ENCODE measurements at places on chromosomes 12 and 14. TPM values are rescaled to one million over a fixed set of nuclear protein-coding genes. Genes with fewer than 3 reads are reported as not detected.

DNA sequence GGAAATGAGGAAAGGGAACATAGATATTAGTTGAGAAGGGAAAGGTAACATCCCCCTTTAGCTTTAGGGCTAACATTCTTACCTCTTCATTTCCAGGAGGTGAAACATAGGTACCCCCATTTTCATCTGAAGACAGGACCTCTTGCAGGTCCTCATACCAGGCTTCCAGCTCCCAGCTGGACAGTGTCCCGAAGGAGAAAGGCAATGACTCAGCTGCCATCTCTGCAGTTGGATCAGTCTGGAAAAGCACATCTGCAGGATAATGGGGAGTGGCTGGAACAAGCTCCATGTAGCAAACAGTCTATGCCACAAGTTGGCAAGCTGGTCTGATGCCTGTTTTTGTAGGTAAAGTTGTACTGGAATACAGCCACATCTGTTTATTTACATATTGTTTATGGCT is 3.1 kb downstream of the DDIT3 start:
- peak; percentile 40 for DNase-seq

Gene RASSF9
- 0.17 TPM for total RNA-seq

Gene CLEC1A
- not detected for total RNA-seq

DNA sequence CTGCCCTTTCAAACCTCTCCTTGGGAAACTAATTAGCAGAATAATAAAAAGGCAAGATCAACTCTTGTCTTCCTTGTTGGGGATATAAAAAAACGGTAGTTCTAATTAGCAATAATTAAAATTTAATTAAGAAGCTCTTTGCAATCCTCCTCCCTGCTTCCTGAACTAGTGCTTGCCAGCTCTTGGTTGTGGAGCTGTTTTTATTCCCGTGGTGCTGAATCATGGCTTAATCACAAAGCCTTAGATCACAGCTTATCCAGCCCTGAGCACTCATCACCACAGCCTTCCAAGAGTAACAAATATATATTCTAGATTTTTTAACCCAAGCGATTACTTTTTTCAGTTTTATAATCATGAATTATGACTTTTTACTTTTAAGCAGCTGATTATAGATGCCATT is 63.2 kb upstream of the INSM2 start:
- DNase-seq = peak; percentile 49

DNA sequence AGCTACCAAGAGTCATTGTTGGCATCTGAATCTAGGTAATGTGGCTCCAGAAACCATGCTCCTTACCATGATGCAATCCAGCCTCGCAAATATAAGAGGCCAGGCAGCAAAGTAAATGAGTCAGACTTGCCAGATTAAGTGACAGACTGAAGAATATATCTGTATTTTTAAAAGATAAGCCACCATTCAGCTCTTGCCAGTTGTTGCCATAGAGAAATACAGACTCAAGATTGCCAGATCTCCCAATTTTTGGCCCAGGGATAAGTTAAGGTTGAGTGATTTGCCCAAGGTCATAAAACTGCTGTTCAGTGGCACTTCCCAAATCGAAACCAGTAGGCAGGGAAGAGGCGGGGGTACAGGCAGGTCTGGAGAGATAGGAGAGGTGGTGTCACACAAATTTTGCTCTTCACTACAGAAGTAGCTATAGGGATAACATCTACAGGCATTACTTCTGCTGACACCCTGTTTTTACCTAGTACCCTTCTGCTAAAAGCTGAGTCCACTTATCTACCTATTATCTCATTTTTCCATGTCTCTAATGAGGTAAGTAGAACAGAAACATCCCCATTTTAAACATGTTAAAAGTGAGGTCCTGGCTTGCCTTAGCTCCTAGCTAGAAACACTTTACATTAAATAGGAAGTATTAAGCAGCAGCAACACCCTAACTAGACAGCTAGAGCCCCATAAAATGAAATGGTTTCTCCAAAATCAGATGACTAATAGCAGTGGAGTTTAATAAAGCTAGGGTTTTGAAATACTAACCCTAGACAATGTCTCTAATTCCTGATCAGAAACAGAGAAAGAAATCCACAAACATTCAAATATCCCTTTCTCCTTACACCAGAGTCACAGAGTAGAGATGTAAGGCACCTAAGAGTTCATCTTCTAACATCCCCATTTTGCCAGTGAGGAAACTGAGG is 19.5 kb downstream of the DCAF5 start:
- peak; percentile 54 for DNase-seq

- peak; percentile 73 for DNase-seq
Observed at GRCh38 chr12:42482748-42483520, 106.6 kb downstream of the PRICKLE1 start.

Gene TMEM52B
- total RNA-seq = not detected

GRCh38 chr14:51039252-51039651 is 55.7 kb downstream of the TRIM9 start:
- no peak for DNase-seq

Gene INHBC
- not detected for total RNA-seq

DNA sequence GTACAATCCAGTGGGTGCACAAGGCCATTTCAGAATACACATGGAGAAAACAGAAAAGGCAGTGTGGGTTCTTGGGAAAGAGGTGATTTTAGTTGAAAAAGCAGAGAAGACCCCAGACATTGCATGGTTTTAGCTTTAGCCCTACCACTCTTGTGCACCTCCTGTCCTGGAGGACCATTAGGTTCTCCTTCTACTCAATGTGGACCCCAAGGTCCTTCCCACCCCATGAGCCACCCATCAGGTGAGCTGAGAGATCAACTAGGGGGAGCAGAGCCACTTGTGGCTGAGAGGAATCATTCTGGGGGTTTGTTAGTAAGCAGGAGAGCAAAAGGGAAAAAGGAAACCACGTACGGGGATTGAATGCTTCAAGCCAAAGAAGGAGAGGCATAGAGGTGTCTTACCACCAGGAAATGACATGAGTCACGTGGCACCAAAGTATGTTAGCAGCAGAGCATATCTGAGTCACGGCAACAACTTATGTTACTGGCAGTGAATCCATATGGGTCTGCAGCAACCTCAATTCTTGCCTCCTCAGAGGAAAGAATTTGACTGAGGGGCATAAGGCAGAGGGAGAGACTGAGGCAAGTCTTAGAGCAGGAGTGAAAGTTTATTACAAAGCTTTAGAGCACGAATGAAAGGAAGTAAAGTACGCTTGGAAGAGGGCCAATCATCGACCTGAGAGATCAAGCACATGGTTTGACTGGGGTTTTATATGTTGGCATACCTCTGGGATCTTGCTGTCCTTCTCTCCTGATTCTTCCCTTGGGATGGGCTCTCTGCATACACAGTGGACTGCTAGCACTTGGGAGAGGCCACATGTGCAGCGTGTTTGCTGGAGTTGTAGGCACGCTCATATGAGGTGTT is 73.9 kb downstream of the HSD17B6 start:
- peak; percentile 74 for DNase-seq

Gene CLMN
- 3.5 TPM for total RNA-seq
